HFFc6 (cell line): ENCODE measurements at places on chromosomes 6 and 20. TPM values are rescaled to one million over a fixed set of nuclear protein-coding genes. Genes with fewer than 3 reads are reported as not detected.

DNA sequence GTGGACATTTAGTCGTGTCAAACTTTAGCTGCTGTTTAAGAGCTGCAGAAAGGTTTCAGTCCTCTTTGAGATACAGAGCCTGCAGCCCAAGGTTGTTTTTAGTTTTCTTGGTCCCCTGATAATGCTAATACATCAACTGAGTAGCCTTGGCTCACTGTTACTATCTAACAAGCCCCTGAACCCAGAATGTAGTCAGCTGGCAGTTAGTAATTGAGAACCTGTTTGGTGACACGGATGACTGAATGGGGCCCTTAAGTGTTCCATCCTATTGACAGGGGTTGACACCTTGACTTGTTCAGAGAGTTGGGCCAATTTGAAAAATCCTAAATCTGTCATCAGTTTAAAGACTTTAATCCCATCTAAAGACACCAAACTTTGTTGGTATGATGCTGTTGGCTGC, 2.8 kb downstream of the RTN4IP1 start:
- no peak for DNase-seq

DNA sequence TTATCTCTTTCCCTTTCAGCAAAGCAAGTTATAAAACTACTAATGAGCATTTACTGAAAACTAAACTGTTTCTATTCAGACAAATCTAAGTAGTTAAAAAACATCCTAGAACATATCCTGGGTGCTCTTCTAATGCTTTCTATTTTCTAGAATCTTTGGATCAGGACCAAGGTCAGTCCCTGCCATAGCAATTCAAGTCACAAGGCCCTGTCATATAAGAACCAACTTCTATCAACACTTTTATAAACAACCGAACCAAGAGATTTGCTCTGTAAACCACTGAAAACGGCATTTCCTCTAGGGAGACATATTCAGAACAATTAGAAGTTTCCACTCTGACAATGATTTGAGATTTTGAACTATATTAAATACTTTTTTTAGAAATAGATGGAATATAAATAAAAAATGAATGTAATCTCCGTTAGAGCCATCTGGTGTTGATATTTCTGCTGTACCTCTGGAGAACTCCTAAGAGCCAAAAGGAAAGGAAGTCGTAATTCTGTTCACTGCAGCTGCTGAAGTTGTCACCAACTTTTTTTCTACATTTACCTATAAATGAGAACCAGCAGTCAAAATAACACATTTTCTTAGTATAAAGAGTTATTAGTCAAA, 51.4 kb upstream of the LGSN start:
- no peak for DNase-seq

DNA sequence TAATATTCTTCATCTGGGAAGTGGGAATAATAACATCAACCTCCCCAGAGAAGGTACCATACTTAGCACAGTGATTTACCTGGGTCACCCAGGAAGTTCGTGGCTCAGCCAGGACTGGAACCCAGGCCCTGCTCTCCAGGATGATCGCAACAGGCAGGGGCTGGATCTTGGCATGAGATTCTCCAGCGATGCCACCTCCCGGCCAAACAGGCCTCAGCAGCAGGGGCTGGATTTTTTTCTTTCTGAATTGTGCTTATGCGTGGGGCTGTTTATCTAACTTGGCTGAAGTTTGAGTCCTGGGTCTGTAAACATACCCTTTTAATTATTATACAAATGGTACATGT, 129.5 kb upstream of the PTPN1 start:
- peak; percentile 25 for DNase-seq

DNA sequence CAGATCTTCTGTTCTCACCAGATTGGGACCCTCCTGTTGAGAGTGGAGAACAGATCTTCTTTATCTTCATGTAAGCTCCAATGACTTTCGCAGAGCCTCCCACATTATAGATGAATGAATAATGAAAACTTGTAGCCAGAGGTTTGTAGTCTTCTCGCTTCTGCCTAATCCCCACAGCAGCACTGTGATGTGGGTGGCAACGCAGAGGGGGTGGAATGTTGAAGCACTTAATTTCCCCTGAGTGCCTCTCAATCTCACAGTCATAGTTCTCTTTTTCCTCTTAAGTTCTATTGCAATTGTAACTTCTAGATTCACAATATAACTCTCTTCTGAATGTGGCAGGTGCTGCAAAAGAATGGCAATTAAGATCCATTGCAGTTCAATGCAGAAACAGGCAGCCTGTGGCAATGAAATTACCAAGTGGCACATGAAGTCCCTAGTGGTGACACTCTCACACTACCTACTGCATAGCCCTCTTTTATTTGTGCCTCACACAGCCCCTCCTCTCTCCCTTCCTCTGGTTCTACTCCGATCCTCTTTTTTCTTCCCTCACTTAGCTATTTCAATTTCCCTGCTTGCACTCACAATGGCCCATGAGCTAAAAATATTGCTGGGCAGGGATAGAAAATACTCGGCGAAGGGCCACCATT, 281.9 kb downstream of the UBE3D start:
- no peak for DNase-seq

DNA sequence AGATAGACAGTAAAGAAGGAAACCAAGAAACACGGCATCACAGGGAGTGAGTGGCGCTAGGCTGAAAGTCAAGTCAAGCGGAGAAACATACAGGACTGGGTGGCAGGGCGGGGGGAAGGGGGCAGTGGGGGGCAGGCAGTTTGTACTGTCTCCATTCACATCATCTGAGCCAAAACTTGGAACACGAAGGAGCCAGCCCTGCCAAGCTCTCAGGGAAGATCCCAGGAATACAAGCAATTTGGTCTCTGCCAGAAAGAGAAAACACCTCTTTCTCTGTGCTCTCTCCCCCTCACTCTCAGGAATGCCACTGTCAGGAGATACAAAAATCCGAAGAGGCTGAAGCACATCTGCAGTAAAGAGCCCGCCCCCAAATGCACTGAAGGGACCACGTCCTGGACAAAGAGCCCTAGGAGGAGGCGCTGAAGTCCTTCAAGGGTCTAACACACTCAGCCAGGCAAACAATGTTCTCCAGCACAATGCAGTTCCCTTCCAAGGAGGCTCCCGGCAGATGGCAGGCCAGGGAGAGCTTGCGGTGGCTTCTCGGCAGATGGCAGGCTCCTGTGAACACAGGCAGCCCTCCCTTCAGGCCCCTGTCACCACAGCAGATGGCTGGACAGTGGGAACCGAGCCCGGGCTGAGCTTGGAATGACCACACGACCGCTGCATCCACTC, 90.0 kb downstream of the ATP9A start:
- no peak for DNase-seq

- no peak for DNase-seq
Observed at GRCh38 chr6:112038268-112038667, 15.6 kb upstream of the CCN6 start.

DNA sequence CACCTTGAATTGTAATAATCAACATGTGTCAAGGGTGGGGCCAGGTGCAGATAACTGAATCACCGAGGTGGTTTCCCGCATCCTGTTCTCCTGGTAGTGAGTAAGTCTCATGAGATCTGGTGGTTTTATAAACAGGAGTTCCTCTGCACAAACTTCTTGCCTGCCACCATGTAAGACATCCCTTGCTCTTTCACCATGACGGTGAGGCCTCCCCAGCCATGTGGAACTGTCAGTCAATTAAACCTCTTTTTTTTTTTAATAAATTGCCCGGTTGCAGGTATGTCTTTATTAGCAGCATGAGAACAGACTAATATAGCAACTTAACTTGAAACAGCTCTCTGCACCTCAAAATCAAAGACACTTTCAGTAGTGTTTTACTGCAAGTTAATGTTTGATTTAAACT, 121.6 kb downstream of the OGFRL1 start:
- DNase-seq = no peak

- DNase-seq = no peak
Observed at GRCh38 chr6:112938650-112939049, 591.5 kb downstream of the RFPL4B start.

- DNase-seq = no peak
Observed at GRCh38 chr20:6173481-6173880, 50.7 kb upstream of the FERMT1 start.

DNA sequence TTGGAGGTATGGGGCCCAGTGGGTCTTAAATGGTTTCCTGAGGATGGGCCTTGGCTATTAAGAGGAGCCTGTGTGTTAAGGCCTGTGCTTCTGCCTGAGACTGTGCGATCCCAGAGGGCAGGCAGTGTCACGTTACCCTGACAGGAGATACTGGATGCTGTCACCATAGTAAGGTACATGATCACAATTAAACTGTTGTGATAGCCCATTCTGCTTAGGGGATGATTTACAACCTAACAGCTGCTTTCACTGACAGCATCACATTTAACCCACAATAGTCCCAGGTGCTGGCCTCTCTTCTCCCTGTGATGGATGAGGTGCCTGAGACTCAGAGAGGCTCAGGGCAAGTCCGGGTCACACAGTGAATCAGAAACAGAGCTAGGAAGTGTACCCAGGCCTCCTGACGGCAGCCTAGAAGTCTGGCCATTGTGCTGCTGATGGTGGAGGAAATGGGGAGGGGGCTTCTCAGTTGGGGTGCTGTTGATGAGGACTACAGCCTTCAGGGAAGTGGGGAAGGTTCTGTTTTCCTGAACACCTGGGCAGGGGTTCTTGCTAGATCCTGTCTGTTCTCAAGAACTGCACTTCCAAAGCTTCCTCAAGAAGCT, 97.3 kb downstream of the MDGA1 start:
- no peak for DNase-seq

DNA sequence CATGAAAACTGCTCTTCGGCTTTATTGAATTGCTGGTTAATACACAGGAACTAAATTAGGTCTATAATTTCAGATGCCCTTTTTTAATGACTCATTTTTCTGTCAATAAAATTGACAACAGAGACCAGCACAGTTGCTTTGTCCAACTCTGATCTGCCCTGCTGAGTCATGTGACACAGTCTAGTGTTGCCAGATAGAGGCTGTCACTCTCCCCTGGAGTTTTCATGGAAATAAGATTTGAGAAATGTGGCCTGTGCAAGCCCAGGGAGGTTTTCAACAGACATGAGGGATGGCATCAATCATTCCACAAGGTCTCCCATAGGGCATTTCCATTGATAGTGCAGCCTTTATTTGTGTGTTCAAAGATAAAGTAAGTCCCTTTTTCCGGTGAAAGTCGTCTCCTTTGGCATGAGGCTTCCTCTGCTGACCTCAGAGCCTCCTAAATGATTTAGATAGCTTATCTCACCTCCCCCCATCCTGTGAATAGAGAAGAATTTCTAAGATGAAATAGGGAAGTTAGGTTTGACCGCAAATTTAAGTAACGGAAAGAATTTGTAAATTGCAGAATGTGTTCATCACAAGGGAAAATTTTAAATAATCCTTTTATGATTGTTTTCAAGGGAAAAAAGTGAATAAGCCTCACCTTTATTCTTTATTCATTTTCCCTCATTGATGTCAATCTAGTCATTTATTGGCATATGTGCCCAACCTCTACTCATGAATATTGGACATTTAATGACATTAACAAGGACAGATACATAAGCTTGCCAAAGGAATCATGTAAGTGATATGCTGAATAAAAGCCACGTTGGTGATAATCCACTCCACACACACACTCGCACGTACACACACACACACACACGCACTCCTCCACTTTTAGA, 277.7 kb downstream of the ADGB start:
- no peak for DNase-seq

GRCh38 chr6:92667843-92668242, 751.5 kb downstream of the EPHA7 start:
- no peak for DNase-seq

DNA sequence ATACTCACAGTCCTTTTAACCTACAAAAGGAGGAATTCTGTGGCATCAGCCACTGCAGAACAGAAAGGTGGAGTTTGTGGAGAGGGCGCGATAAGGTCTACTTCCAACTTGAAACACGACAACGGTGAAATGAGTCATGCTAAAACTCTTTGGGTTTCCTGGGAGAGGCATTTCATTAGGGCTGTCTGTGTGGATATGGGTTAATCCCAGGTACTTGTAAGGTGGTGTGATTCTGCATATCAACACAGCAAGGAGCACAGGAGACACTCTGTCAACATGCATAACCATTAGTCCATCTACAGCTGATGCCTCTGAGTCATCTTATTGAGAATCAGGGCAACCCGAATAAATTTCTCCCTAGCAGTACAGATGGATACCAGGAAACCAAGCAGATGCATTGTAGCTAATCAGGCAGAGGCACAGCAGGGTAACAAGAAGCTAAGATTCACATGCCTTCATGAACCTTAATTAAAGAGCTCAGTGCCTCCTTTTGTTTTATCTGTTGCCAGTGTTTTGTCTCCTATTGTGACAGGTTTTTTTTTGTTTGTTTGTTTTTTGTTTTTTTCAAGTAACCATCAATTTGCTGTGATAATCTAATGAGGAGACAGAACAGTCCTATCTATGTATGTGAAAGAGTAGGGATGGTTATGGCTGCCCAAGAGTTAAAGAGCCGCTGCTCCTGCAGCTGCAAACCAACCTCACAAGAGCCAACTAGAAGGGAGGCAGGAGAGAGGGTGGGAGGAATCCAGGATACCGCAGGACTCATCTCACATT, 315.8 kb upstream of the SOX4 start:
- no peak for DNase-seq

- DNase-seq = no peak
Observed at GRCh38 chr20:24866742-24867141, 82.3 kb upstream of the CST7 start.

DNA sequence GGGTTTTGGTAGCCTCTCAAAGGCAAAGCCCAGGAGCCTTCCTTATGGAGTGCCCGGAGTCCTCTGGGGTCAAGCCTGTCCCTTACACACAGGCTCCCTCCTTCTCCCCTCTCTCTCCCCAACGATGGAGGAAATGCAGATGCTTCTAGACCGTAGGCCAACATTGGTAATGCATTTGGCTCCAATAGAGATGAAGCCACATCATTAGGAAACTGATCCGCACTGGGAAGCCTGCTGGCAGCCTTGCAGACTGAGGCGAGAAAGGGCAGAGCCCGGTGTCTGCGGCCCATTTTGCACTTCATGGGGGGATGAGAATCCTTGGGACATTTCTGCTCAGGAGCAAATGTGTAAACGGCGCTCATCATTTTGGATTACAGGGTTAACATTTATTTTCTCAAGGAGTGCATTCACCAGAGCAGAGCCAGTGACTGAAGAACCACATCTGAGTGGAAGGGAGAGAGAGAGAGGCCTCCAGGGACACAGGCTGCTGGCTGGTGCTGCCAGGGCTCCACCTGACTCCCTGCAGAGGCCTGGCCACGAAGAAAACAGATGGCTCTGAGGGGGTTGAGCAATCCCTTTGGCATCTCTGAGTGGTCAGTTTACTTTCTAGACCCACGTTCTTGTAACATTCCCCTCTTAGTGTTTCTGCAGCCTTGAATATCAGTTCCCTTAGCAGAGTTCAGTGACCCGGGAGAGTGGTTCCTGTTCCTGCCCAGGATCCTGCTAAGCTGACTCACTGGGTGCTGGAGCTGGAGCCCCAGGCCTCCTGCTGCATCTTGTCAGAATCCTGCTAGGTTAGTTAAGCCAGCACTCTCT, 4.4 kb upstream of the CST3 start:
- DNase-seq = peak; percentile 68

- DNase-seq = no peak
Observed at GRCh38 chr6:50380406-50381098, 330.8 kb upstream of the DEFB112 start.

Gene ARMH2
- total RNA-seq = not detected in 2 replicates

Gene CD93
- not detected in 3 replicates for total RNA-seq

Gene TRIM38
- total RNA-seq = 6.0 and 6.7 TPM in 2 replicates

Gene DDRGK1
- 29.7 to 71.9 TPM (median 65.1 TPM) in 3 replicates for total RNA-seq

Gene SYNDIG1
- 0.10 TPM in 1 of 2 replicates, not detected in the other for total RNA-seq

Gene TXLNB
- 0.05 TPM in 1 of 3 replicates, not detected in the others for total RNA-seq

Gene RAET1G
- 0.87 to 1.1 TPM (median 0.94 TPM) in 3 replicates for total RNA-seq

Gene SLC17A4
- total RNA-seq = not detected in 3 replicates

Gene DNPH1
- 53.2 and 55.9 TPM in 2 replicates for total RNA-seq

Gene DEFB132
- not detected in 3 replicates for total RNA-seq

Gene EHMT2
- total RNA-seq = 47.0 to 51.2 TPM (median 49.3 TPM) in 3 replicates

Gene FHL5
- not detected in 3 replicates for total RNA-seq

Gene NMBR
- 0.14 TPM in 1 of 2 replicates, not detected in the other for total RNA-seq

Gene FAM184A
- 0.13 TPM in 1 of 3 replicates, not detected in the others for total RNA-seq

Gene PAX1
- not detected in 3 replicates for total RNA-seq
